ENCODE measurements at places on chromosomes 16 and 17.

DNA sequence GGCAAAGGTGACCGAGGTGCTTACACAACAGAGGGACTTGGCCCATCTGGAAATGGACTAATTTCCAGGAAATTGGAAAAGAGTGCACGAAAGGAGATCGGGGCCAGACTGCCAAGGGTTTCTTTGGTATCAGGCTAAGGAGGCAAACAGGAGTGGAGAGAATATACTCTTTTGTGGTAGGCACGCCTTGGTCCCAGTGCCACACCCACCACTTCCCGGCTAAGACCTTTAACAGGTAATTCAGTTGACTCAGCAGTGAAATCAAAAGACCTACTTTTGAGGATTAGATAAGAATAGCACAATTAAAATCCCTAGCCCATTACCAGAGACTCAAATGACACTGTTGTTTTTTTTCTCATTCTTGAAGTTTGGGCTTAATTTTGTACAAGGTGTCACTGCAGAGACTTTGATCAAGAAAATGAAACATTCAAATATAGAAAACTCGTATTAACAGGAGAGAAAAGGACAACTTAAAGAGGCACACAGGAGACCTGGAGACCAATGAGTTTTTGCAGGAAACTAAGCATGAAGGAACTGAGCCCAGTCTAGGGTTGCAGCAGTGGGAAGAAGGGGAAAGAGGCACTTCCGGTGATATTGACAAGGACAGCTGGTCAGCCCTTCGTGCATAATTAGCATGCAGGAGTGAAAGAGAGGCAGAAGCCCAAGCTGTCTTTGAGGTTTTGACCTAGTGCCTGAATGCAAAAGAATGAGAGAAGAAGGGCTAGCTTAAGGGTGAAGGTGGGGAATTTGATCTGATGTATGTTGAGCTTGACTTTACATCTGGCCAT lies 265.5 kb upstream of the CCL2 start:
- no peak for DNase-seq

- DNase-seq: no peak
Observed at GRCh38 chr17:74637926-74638325, 14.4 kb upstream of the CD300E start.

GRCh38 chr17:81528651-81529436 lies 667 bp downstream of the FSCN2 start:
- DNase-seq: no peak

GRCh38 chr16:11162586-11163268 lies 93.3 kb downstream of the SOCS1 start:
- no peak for DNase-seq

- DNase-seq: no peak
Observed at GRCh38 chr16:169014-169413, 3.2 kb downstream of the HBM start.

- DNase-seq: peak; percentile 74
Observed at GRCh38 chr16:76194616-76195015, 82.6 kb upstream of the CNTNAP4 start.

DNA sequence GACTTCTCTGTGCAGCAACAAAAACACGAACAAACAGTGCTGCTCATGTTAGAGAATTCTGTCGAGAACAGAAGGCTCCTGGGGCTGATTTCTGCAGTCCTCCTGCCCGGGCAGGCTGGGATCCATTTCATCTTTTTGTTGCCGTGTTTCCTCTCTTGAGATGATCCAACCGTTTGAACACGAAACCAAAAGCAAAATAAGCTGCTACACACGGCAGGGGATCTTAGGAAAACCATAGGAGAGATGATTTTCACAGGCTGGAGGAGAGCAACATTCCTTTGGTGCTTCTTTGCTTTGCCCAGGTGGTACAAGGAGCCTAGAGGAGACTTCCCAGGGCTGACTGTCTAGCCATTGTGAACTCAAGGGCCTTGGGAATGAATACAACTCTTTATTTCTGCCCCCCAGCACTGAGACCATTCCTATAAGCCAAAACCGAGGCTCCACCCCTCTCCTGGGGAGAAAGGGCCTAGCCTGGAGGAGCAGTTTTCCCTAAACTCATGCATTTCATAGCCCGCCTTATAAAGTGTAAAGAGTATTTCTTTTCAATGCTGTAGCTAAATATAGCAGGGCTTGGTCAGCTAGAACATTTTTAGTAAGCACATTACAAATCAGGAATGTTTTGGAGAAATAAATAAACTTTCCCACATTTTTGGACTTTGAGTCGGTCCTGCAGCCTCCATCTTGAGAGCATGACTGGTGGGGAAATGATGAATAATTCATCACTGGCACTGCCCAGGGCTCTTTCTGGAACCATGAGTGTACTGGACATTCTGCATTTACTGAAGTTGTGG lies 7.7 kb downstream of the FOXL1 start:
- DNase-seq: no peak

GRCh38 chr17:30858556-30859250 lies 26.9 kb downstream of the ATAD5 start:
- DNase-seq: peak; percentile 13

DNA sequence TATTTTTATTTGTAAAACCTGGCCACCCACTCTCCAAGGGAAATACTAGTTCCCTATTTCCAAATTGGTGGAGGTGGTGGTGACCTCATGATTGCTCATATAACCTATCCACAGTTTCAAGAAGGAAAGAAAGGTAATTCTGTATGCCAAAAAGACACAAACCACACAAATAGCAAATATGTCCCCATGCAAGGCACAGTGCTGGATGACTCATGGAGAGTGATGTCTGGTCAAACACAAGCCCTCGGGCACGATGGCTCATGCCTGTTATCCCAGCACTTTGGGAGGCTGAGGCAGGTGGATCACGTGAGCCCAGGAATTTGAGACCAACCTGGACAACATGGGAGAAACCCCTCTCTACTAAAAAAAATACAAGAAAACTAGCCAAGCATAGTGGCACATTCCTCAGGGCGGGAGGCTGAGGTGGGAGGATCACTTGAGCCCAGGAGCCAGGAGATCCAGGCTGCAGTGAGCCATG lies 64.2 kb downstream of the GNA13 start:
- DNase-seq: peak; percentile 95

GRCh38 chr16:74601126-74601871 lies 5.6 kb downstream of the GLG1 start:
- no peak for DNase-seq

GRCh38 chr17:8825802-8826201 lies 26.6 kb upstream of the MFSD6L start:
- DNase-seq: no peak

- peak; percentile 82 for DNase-seq
Observed at GRCh38 chr17:50660042-50660886, 25.6 kb downstream of the ABCC3 start.

- DNase-seq: no peak
Observed at GRCh38 chr16:3472878-3473595, 22.3 kb downstream of the C16orf90 start.

DNA sequence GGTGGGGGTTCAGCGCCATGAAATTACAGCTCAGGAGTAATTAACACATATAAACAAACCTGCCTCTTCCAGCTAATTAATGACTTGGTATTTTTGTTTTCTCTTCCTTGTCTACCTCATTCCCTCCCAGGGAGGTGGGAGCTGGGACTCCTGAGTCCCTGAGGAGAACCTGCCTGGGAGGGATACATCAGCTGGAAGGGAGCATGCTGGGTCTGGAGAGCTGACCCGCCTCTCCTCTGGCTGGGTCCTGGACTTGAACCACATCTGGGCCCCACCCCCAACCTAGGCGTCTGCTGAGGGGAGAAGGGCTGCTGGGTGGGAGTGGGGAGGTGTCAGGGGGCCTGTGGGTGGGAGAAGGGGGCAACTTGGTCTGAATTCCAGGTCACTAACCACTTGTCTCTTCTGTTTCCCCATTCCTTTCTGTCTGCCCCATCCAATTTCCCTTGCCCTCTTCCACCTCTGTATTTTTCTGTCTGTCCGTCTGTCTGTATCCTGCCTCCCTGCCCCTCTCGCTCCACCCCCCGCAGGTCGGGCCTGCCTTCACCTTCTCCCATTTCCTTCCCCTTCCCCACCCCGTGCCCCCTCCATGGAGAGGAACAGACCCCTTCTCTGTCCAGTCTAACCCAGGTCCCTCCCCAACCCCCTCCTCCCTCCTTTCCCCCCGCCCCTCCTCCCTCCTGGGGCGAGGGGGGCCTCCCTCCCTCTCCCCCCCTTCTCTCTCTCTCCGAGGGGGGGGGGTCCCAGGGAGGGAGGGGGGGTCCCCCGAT lies at the start of gene NLGN2:
Gene NLGN2, plus strand, starts transcription at position 361 of the 767 bp plus-strand sequence. CDS start 411 bp downstream, outside the sequence.
- DNase-seq: no peak

DNA sequence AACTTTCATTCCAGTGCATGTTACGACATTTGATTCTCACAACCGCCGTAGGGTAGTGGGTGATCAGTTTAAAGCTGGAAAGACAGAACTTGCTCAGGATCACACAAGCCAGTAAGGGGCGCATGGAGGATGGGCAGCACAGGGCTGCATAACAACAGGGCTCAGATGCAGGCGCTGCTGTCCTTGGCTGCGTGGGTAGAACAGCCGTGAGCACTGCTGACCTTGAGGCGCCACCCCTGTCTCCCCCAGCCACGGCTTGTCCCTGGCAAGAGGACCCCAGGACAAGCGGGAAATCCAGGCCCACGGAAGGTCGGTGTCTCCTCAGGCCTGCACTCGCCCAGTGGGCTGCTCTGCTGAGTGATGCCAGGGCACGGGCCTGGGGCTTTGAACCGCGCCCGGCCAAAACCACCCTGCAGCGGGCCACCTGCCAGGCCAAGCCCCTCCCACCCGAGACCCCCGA lies 84.7 kb downstream of the LMF1 start:
- DNase-seq: no peak

- no peak for DNase-seq
Observed at GRCh38 chr16:17106243-17106791, 364.4 kb downstream of the XYLT1 start.

- no peak for DNase-seq
Observed at GRCh38 chr17:77546772-77547241, 406.0 kb downstream of the SEC14L1 start.

DNA sequence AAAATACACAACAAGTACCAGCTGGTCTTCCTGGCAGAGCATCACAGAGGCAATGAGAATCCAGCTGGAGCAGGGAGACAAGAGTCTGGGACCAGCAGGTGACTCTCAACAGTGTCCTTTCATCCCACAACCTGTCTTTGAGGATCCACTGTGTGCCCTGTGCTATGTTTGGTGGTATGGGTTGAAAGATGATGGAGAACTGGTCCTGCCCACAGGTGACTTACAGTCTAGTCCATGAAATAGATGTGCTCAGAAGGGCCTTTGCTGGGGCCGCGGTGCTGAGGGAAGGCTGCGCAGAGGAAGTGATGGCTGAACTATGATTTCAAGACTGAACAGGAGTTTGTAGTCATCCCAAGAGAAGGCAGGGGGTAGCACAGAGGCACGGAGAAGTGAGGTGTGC lies 17.9 kb downstream of the WNT3 start:
- DNase-seq: no peak

DNA sequence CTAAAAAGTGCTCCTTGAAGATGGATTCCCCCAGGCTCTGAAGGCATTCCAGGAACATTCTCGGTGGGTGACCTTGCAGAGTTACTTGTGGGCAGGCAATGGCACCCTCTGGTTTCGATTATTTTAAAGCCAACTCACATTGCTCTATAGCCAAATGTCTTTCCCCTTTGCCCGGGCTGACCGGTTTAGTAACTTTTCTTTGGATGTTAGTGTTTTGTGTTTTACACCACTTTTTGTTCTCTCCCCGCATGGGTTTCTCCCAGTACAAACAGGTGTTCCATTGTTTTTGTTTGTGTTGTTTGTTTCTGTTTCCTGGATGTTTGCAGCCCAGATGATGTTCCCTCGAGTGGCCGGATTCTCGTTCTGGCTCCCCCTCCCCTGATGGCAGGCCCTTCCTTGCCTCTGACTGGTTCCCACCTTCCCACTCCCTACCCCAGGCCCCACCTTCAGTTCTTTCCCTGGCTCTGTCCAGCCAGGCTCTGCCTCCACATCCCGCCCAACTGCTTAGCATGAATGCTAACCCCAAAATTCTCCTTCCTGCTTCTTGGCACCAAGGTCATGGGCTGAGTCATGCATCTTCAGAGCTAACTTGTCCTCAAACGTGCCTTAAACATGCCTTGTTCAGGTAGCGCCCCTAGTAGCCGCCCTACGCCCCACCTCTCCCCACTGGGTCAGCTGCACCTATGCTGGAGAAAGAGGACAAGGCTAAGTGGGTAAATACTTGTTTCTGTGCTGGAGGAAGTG lies 40.6 kb downstream of the ELAC2 start:
- DNase-seq: peak; percentile 41

DNA sequence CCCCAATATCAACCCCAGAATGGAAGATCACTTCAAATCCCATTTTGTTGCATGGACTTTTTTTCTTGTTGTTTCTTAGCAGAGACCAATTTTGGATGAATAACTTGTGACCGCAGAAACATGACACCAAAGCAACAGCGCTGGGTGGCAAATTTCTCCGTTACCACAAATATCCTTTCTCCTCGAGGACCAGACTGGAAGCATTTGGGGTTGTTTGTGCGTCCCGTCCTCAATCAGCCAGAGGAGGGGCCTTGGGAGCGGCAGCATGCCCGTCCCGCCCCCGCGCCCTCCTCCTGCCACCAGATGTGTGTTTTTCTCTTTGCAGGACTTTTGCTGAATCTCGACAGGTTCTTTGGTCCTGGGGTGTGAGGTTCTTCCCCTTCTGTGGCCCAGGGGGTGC lies 282.5 kb upstream of the FOXF1 start:
- DNase-seq: no peak

DNA sequence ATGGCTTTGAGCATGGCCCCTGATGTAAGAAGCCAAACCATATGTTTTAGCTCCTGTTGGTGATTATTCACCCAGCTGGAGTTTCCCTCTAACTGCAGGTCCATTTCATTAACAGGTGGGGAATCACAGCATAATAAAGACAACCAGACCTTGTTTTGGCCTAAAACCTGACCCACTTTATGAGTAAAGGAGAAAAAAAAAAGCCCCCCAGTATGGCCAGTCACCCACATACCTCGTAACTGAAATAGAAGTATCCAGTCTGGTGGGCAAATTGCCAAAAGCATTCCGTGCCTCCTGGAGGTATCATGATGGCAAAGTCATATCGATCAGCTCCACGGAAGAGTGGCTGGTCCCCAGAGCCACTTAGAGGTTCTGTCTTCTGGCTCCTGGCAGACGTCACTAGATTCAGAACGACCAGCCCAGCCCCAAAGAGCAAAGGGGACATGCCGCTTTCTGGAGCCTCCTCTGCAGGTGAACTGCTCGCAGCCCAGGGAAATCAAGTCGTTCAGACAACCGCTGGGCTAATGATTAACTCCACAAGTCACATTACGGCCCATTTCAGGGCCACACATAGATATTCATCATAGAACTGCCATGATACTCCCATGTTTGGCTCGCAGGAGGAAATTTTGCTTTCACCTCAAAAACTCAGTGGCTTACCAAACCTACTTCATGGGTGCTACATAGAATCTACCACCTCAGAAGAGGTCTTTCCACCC lies at the start of gene TMED6:
Gene TMED6, minus strand, starts transcription at position 478 of the 719 bp plus-strand sequence. Its CDS starts 33 bp downstream, at position 445.
- no peak for DNase-seq

GRCh38 chr17:57391076-57391825 lies 134.9 kb downstream of the MSI2 start:
- no peak for DNase-seq

All from MCF 10A (cell line).